ENCODE measurements at places on chromosomes 3 and 15.

DNA sequence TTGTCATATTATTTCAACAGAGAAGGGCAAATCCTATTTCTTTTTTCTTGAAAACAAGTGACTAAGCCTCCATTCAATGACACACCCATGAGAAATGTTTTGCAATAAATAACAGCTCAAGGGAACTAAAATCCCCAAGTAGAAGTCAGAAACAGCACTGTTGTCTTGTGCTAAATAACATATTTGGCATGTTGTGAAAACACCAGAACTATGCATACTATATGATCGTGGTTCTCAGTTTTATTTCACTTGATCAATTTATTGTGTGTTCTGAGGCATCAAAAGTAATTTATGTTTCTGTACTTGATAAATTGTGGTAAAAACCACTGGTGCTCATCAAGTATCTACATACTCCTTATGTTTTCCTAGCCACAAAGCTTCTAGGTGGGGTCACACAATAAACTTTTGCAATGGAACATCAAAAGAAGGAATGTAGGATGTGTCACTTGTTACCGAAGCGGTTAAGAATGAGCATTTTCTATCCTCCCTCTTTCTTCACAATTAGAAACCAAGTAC is 691.7 kb upstream of the CBLB start:
- H3K4me1 ChIP-seq, result no peaks in the 10 kb centered on the region
- no peak for DNase-seq
- H3K27me3 ChIP-seq, result no peaks in the 10 kb centered on the region
- H3K27ac ChIP-seq, result no peak overlapping the region

- peaks cover 21% of the 10 kb centered on the region for H3K4me1 ChIP-seq
- peaks cover 10% of the 10 kb centered on the region for H3K36me3 ChIP-seq
- peaks cover 42% of the 10 kb centered on the region for H3K27me3 ChIP-seq
- peak; percentile 67 for DNase-seq
- no peak overlapping the region for H3K27ac ChIP-seq
Observed at GRCh38 chr15:75347222-75348033, 589 bp downstream of the NEIL1 start.

DNA sequence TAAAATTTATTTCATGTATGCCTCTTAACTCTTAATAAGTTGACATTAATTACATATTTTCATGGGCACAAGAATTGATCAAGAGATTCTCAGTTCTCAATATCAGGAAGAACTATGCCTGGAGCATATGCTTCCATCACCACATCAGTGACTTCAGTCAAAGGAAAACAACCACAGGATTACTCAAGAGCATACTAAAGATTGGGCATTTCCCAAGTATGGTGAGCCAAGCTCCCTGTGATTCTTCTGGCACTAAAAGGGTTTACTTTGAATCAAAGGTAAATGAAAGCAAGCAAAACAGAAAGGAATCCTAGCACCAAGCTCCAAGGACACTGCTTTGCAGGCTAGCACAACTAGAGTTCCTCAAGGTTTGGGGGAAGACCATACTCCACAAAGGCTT is 44.6 kb downstream of the FMN1 start:
- H3K27ac ChIP-seq, result no peak overlapping the region
- peaks cover 82% of the 10 kb centered on the region for H3K4me1 ChIP-seq
- H3K36me3 ChIP-seq, result peaks cover 18% of the 10 kb centered on the region
- peaks cover 5% of the 10 kb centered on the region for H3K27me3 ChIP-seq
- H3K4me3 ChIP-seq, result no peak overlapping the region

DNA sequence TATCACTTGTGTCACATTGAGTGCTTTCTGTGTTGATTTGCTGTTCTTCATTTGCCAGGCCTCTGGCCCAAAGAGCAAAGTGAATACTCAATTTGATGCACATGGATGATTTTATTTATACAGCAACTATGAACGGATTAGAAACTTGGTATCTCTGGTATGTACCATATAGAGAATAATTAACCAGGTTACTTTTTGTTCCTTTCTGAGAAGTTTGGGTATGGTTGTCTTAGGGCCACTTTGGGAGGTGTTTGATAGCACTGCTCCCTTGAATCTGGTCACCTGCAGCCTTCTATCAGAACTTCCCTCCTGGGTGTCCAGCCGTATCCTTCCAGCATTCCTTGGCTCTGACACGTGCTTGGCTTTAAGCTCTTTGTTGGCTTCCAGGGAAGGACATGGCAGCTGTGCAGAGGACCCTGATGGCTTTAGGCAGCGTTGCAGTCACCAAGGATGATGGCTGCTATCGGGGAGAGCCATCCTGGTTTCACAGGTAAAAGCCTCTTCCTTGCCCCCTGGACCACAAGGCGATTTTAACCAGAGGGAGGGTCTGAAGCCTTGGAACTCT is 12.7 kb downstream of the TAGLN3 start:
- H3K4me3 ChIP-seq, result no peak overlapping the region
- H3K36me3 ChIP-seq, result peaks cover 41% of the 10 kb centered on the region
- DNase-seq, result no peak
- peak overlapping the region; percentile 97 for H3K27ac ChIP-seq
- H3K27me3 ChIP-seq, result no peaks in the 10 kb centered on the region

DNA sequence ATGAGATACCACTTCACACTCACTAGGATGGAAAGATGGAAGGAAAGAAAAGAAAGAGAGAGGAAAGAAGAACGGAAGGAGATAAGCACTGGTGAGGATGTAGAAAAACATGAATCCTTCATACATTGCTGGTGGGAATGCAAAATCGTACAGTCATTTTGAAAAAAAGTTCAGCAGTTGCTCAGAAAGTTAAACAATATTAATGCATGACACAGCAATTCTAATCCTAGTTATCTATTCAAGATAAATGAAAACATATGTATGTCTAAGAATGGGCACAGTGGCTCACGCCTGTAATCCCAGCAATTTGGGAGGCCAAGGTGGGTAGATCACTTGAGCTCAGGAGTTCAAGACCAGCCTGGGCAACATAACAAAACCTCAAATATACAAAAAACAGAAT is 59.1 kb downstream of the SENP7 start:
- H3K4me3 ChIP-seq, result no peak overlapping the region
- no peak overlapping the region for H3K27ac ChIP-seq
- H3K4me1 ChIP-seq, result no peaks in the 10 kb centered on the region
- DNase-seq, result no peak

- DNase-seq, result no peak
- H3K27me3 ChIP-seq, result peaks cover 9% of the 10 kb centered on the region
- H3K36me3 ChIP-seq, result no peaks in the 10 kb centered on the region
- no peak overlapping the region for H3K4me3 ChIP-seq
- H3K27ac ChIP-seq, result no peak overlapping the region
- no peaks in the 10 kb centered on the region for H3K4me1 ChIP-seq
Observed at GRCh38 chr3:192545333-192545732, 182.0 kb downstream of the FGF12 start.

GRCh38 chr3:49912881-49913281 is 9.2 kb upstream of the MST1R start:
- peaks cover 46% of the 10 kb centered on the region for H3K27me3 ChIP-seq
- peaks cover 10% of the 10 kb centered on the region for H3K36me3 ChIP-seq
- no peak overlapping the region for H3K27ac ChIP-seq
- peaks cover 4% of the 10 kb centered on the region for H3K4me1 ChIP-seq
- no peak for DNase-seq

DNA sequence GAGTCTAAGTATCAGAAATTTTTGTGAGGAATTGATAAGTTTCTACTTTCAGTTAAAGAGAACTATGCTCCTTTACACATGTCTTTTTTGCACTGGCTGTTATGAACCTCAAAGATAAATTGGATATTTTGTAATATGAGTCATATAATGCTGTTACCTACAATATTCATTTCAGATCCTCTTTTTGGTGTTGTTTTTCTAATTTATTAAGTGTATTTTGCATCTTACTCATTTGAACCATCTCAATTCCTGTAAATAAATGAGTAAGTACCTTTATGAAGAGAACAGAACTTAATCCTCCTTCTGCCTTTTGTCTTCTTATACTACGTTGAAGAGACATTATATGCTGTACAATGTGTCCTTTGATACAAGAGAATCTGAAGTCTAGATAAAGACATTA is 74.4 kb downstream of the ZIC1 start:
- no peak for DNase-seq
- no peaks in the 10 kb centered on the region for H3K4me1 ChIP-seq
- no peaks in the 10 kb centered on the region for H3K36me3 ChIP-seq
- no peak overlapping the region for H3K27ac ChIP-seq
- H3K27me3 ChIP-seq, result peaks cover 5% of the 10 kb centered on the region

DNA sequence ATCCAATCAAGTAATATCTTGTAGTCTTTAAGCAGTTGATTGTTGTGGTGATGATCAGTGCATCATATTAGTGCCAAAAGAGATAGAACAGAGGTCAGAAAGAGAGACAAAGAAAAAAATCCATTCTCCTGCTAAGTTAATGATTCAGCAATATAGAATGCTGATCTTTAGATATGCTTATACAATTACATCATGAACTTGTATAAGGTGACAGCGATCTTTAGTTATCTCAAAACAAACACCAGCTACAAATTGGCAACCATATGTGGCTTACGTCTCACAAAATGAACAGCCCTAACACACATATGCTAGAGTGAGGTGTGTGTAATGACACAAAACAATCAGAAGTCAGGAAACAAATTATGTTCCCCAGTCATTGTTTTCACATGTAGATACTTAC is 12.5 kb downstream of the LSAMP start:
- no peak for DNase-seq
- H3K27me3 ChIP-seq, result no peaks in the 10 kb centered on the region
- no peak overlapping the region for H3K4me3 ChIP-seq
- no peak overlapping the region for H3K27ac ChIP-seq
- peaks cover 22% of the 10 kb centered on the region for H3K4me1 ChIP-seq
- H3K36me3 ChIP-seq, result peaks cover 8% of the 10 kb centered on the region

- no peak overlapping the region for H3K4me3 ChIP-seq
- peaks cover 100% of the 10 kb centered on the region for H3K36me3 ChIP-seq
- H3K27ac ChIP-seq, result no peak overlapping the region
- H3K4me1 ChIP-seq, result peaks cover 16% of the 10 kb centered on the region
Observed at GRCh38 chr3:44561076-44561475, 6.1 kb downstream of the ZKSCAN7 start.

DNA sequence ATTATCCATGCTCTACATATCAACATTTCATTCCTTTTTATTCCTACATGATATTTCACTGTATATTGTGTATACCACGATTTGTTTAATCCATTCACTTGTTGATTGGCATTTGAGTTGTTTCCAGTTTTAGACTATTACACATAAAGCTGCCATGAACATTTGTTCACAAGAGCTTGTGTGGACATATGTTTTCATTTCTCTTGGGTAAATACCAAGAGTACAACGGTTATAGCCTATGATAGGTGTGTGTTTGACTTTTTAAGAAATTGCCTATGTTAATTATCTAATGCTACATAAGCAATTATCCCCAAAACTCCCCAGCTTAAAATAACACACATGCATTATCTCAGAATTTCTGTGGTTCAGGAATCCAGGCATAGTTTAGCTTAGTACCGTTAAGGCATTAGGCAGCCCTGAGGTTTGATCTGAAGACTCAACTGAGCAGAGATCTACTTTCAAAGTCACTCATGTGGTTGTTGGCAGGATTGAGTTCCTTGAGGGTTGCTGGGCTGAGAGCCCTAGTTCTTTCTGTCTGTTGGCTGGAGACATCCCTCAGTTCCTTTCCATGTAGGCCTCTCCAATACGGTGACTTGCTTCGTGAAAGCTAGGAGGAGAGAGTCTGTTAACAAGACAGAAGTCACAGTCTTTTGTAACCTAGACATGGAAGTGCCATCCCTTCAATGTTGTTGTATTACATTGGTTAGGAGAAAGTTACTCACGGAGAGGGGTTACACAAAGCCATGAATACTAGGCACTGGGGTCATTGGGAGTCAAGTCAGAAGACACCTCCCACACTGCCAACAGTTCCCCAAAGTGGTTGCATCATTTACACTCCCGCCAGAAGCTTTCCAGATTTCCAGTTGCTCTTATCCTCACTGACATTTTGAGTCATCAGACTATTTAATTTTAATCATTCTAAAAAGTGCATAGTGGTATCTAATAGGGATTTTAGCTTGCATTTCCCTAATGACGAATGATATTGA is 21.0 kb upstream of the PCSK6 start:
- H3K27me3 ChIP-seq, result peaks cover 12% of the 10 kb centered on the region
- H3K27ac ChIP-seq, result no peak overlapping the region
- H3K36me3 ChIP-seq, result no peaks in the 10 kb centered on the region
- H3K4me1 ChIP-seq, result peaks cover 10% of the 10 kb centered on the region

DNA sequence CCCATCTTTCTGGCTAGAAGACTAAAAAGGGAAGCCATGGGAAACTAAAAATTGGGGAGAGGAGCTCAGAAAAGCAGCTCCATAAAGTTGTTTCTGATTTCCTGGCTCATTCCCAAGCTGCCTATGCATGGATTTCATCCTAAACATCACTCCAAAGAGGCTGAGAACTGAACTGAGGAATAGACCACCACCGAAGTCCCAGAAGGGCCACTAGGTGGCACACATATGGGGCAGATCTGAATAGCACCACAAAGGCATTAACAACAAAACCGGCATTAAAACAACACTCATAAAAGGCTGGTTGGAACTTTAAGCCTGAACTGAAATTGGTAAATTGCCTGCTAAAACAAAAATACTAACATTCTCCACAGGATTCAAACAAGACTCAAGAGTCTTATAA is 106.3 kb downstream of the PLD1 start:
- no peaks in the 10 kb centered on the region for H3K4me1 ChIP-seq
- H3K27me3 ChIP-seq, result peaks cover 8% of the 10 kb centered on the region
- DNase-seq, result no peak
- peaks cover 4% of the 10 kb centered on the region for H3K36me3 ChIP-seq
- no peak overlapping the region for H3K4me3 ChIP-seq
- no peak overlapping the region for H3K27ac ChIP-seq

DNA sequence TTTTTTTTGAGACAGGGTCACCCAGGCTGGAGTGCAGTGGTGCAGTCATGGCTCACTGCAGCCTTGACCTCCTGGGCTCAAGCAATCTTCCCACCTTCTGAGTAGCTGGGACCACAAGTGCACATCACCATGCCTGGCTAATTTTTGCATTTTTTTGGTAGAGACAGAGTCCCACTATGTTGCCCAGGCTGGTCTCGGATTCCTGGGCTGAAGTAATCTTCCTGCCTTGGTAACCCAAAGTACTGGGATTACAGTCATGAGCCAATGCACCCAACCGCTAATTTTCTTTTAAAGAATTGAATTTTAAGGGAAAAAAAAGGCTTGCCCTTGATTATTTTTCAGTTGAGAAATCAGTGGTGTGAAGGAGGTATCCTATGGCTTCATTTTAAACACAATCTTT is 334.0 kb downstream of the SOX2 start:
- H3K27ac ChIP-seq, result peak overlapping the region; percentile 48
- no peak for DNase-seq
- peaks cover 12% of the 10 kb centered on the region for H3K4me1 ChIP-seq

GRCh38 chr3:111333642-111334041 is 208.4 kb upstream of the CD96 start:
- H3K4me1 ChIP-seq, result peaks cover 30% of the 10 kb centered on the region
- DNase-seq, result no peak
- H3K36me3 ChIP-seq, result no peaks in the 10 kb centered on the region
- no peak overlapping the region for H3K27ac ChIP-seq
- no peak overlapping the region for H3K4me3 ChIP-seq

All from nephron progenitor cell (in vitro differentiated cells).